Suppressor macrophage treated with lipopolysaccharide for 1 hour (primary cell): ENCODE measurements at places on chromosomes 6 and 20.

GRCh38 chr6:19830171-19830570, 7.0 kb upstream of the ID4 start:
- DNase-seq: no peak

GRCh38 chr6:149919834-149920225, 3.1 kb downstream of the RAET1G start:
- DNase-seq: no peak

DNA sequence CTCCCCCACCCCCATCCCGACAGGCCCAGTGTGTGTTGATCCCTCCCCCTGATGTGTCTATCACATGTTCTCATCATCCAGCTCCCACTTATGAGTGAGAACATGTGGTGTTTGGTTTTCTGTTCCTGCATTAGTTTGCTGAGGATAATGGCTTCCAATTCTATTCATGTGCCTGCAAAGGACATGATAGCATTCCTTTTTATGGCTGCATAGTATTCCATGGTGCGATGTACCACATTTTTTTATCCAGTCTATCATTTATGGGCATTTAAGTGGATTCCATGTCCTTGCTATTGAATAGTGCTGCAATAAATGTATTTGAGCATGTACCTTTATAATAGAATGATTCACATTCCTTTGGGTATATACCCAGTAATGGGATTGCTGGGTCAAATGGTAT, 66.6 kb upstream of the NXT1 start:
- DNase-seq: no peak

DNA sequence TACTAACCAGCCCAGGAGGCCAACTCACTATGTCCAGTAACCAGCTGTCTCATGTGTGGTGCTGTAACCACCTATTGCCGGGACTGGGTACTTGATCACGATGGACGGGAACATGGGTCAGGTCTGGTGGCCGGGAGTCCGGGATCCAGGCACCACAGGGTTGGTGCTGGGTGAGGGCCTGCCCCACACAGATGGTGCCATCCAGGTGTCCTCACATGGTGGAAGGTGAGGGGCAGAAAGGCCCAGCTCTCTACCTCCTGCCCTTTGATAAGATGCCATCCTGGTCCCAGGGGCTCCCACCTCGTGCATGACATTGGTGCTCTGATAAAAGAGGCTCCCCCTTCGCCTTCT, 116.3 kb downstream of the TAF4 start:
- DNase-seq: no peak

GRCh38 chr6:56944661-56945060, 10.2 kb upstream of the BEND6 start:
- DNase-seq: no peak

- no peak for DNase-seq
Observed at GRCh38 chr6:113352029-113352801, 504.9 kb upstream of the MARCKS start.

DNA sequence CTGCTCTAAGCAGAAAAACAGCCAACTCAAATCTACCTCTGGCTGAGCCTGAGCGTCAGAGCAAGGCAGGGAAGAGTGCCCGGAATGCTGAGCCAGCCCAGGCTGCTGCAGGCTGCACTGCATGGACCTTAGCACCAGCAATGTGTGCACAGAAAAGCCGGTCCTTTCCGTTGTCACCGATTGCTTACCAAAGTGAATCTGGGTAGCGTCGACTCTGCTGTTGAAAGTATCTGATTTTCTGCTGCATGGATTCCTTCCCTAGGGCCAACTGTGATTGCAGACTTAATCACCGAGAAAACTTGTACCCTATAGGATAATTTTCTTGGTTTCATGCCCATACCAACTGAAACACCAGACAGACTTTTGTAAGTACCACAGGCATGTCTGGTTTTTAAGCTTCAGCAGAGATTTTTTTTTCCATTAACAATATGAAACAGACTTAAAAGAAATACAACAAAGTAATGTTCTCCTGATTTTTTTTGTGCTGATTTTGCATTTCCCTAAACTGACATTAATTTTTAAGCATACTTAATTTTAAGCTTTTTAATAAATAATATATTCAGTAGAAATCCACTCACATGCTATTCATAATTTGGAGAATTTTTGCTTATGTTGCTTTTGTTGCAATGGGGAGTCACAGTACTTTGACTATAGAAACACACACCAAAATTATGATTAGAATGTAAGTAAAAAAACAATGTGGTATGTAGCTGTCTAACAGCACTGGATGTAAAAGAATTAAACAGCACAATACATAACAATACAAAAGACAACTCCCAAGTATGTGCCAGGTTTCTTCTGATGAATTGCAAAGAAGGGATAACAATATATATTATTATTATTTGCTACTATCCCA, 218.0 kb downstream of the THBS2 start:
- DNase-seq: no peak

- no peak for DNase-seq
Observed at GRCh38 chr20:25054096-25054820, 3.7 kb downstream of the ACSS1 start.

DNA sequence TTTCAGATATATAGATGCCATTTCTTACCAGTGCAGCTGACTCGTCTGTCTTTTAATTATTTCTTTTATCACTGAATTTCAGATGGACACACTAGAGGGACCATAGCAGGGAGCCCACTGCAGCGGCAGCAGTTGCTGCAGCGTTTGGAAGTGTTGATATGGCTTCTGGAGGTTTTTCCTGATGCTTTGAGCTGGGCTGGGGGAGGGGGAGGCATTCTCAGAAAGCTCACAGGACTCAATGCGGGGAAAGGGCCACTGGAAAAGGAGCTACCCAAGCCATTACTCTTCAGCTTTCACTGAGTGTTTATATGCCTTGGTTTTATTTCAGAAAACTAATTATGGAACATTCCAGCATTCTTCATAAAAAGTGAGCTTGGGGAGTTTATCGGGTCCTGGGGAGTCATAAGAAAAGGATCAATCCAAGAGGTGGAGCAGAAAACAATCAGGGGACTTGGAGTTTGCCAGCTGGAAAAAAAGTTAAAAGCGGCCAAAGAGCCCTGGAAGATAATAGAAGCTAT, 740.4 kb upstream of the FLRT3 start:
- DNase-seq: no peak

- no peak for DNase-seq
Observed at GRCh38 chr6:157193443-157193996, 129.8 kb downstream of the TMEM242 start.
